ENCODE measurements at places on chromosomes 1 and 21.

GRCh38 chr1:223473601-223474344, 80.6 kb downstream of the CCDC185 start:
- DNase-seq, result no peak

GRCh38 chr1:109268431-109269211, 14.3 kb downstream of the PSRC1 start:
- DNase-seq, result no peak

DNA sequence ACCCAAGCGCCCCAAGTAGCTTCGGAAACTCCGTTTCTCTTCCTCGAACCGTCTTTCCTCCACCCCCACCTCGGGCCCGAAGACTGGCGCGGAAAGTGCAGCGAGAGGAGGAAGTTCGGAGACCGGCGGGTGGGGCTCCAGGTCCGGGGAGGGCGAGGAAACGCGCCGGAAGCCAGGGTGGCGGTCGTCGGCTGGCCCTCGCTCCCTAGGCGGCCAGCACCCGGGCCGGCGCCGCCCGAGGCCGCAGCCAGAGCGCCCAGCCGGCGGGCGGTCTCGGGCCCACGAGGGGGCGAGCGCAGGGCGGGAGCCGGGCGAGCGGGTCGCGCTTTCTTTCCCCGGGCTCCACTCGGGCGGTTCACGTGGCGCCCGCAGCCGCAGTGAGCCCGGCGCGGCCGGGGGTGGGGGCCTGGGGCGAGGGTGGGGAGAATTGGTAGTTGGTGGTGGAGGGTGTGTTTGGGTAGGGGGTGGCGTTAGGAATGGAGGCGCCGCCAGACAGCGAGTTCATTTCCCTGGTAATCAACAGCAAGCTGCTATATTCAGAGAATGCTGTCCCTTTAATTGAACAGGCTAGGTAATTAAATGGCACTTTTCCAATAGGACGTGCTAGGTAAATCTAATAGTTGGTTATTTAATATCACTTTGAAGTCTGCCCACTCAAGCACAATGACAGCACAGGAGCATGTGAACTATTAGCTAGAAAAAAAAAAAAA, 6.7 kb downstream of the LMO4 start:
- DNase-seq, result no peak

DNA sequence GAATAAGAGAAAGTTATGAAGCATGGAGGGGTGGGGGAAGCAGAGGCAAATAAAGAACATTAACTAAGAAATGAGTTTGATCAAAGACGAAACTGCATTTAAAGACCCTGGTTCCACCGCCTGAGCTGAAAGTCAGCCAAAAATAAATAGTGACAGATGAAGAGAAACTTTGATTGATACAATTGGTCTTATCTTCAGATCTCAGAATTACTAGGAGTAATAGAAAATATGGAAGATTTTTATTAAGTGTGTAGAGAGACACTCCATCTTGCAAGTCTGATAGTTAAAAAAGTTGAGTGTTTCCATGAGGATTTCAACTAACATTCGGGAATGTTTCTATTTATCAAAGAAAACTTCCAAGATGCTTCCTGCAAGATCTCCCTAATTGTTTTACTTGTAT, 418.2 kb upstream of the ADGRL2 start:
- no peak for DNase-seq

DNA sequence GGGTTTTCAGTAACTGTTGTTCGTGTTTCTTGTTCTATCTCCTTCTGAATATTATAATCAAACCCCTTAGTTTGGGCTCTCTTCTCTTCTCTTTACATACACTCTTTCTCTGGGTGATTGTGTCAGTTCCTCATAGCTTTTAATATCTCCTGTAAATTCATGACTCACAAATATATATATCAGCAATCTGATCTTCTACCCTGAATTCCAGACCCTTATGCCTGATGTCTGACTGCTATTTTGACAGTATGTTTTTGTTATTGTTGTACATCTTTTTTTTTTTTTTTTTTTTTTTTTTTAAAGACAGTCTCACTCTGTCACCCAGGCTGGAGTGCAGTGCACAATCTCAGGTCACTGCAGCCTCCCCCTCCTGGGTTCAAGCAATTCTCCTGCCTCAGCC, 70.8 kb upstream of the MPC2 start:
- DNase-seq, result no peak

DNA sequence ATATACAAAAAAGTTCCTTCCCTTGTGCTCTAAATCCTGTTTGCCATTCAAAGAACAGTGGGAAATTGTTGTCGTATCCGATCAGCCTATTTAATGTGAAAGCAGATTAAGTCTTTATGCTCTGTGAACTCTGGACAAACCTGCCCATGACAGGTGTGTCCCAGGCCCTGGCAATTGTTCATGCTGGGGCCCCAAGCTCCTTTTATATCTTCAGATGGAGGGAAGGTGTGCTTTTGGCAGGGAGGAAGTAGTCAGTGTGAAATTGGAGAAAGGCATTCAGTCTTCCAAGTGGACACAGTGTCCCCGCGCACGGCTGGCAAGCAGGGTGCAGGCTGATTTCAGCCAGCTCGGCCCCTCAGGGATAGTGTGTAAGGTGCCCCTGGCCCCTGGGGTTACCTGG, 135.1 kb upstream of the F3 start:
- DNase-seq, result no peak

DNA sequence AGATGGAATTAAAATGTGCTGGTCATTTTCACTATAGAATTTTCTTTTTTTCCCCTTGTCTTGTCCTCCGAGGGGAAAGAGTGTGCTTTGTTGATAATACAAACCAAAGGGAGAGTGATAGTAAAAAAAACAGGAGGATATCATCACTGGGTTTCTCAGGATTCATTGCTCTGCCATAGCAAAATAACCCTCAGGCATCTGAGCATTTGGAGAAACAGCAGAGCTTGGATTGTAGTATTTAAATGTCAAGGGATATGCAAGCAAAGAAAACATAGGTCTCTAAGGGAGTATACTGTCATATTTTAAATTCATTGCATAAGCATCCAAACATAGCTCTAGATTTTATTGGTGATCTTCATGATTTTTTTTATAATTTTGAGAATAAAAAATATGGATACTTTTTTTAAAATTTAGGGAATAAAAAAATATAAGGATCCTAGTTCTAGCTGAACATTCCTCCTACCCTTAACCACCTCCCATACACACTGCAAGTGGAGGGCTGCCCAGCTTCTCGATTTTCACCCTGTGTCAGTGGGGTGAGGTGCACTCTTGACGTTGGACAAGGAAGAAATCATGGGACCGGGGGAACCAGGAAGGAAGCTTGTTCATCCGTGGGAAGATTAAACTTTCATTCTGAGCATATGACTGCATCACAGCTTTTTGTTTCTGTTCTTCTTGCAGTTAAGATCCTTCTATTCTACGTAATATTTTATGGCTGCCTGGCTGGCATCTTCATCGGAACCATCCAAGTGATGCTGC, 4.4 kb downstream of the ATP1B1 start:
- DNase-seq, result no peak

GRCh38 chr1:31198150-31198549, 41.5 kb downstream of the NKAIN1 start:
- no peak for DNase-seq

DNA sequence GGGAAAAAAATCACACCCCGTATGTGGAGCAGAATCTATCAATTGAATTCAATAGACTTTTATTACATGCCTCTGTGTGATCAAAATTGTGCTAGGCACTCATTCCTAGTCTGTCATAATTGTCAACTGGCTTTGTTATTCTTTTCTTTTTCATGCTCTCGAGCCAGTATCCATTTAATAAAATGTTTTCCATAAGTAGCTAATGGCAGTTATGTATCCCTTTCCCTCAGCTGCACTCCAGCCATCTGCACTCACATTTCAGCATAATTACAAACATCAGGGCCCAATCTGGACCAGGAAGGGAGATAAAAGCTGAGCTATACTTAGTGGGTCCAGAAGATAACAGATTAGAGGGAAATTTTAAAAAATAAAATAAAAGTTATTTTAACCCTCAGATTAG, 15.9 kb downstream of the RGS5 start:
- DNase-seq, result no peak

DNA sequence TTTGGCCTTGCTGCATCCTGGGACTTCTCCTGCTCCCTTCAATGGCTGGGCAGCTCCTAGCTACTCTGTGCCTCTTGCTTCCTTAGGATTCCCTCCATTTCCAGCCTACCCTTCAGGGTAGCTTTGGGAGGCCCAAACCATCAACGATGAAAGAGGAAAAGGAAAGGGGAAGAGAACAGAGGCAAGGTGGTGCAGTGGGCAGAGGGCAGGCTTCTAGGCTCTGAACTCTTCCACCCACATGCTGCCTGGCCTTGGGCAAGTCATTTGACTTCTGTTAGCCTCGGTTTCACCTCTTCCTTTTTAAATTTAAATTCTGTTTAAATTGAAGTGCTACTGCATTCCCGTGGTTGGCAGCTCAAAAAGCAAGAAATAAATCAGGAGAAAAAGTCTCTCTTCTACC, 5.7 kb upstream of the PPM1J start:
- no peak for DNase-seq
